ENCODE measurements at places on chromosomes 6 and 20.

- DNase-seq: no peak
Observed at GRCh38 chr20:19253316-19253715, 40.9 kb downstream of the SLC24A3 start.

- DNase-seq: no peak
Observed at GRCh38 chr20:48684501-48685041, 143.2 kb downstream of the PREX1 start.

GRCh38 chr6:21111093-21111725, 482.3 kb upstream of the SOX4 start:
- DNase-seq: no peak

- no peak for DNase-seq
Observed at GRCh38 chr20:36086767-36087166, 67.8 kb upstream of the EPB41L1 start.

GRCh38 chr6:7261032-7261841, 51.8 kb downstream of the SSR1 start:
- no peak for DNase-seq

DNA sequence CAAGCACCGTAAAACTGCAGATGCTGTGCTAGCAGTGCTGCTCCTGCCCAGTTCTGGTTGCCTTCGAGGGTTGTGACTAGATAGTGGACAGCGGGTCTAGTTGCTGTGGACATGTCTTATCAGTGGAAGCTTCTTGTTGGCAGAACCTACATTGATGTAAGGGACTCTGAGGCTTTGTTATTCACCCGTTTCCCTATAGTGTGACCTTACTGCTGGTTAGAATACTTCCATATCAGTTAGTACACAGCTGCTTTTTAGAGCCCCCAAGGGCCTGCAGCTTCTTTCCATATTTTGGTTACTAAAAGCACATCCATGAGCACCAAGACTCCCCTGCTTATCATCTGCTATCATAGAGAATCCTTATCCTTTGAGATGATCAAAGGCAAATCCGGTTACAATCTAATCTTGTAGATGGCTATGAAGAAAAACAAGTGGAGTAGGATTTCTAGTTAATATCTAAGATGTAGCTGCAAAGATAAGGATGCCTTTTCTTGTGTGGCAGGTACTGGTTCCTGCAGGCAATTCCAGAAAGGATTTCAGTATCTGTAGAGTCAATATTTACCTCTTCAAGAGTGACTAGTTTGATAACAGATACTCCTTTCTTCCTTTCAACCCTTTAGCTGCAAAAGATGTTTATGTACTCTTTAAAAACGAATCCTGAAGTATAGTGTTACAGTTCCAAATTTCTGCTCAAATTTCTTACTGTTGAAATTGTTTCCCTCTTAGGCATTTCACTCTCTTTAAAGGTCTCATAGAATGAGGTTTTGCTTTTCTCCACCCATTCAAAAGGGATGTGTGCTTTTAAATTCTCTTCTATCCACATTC, 163.6 kb downstream of the JARID2 start:
- no peak for DNase-seq

- no peak for DNase-seq
Observed at GRCh38 chr6:41713650-41714291, 21.6 kb downstream of the TFEB start.

DNA sequence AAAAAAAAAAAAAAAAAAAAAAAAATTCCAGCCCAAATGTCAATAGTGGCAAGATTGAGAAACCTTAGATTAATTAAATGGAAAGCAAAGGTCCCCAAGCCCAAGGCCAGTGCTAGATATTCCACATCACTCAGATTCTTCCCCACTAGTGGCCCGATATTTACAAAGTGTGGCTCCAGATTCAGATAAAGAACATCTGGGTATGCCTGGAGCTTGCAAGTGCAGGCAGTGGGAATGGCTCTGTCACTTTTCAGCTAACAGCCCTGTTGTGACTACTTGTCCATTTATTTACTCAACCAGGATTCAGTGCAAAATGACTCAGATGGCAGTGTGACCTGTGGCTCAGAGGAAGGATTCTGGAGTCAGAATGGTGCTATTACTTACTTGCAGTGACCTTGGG, 8.2 kb upstream of the KCNB1 start:
- no peak for DNase-seq

DNA sequence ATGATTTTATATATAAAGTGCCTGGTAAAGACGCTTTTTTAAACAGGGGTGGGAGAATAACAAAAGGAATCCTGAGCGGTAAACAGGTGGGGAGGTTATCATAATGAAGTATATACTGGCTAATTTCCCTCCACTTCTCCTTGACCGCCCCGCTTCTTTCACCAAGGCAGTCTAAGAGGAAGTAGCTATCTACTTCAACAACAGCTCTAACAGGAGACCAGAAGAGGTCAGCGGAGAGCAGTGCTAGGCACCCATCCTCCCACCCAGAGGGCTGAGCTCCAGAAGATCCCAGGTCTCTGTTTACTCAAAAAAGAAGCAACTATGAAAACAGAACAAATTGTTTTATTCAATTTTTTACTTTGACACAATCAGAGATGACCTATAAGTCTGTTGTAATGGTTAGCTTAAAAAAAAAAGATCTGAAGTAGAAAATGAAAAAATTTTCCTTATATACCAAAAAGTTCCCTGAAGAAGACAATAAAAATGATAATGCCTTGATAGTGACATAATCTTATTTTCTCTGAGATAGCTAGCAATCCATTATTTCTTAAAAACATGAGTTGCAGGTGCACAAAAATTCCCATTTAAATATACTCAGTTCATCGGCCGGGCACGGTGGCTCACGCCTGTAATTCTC, 141.1 kb downstream of the PDSS2 start:
- DNase-seq: no peak

- DNase-seq: no peak
Observed at GRCh38 chr6:52361414-52361944, 472 bp upstream of the PAQR8 start.

- no peak for DNase-seq
Observed at GRCh38 chr6:109456710-109457561, 1.4 kb upstream of the MICAL1 start.

DNA sequence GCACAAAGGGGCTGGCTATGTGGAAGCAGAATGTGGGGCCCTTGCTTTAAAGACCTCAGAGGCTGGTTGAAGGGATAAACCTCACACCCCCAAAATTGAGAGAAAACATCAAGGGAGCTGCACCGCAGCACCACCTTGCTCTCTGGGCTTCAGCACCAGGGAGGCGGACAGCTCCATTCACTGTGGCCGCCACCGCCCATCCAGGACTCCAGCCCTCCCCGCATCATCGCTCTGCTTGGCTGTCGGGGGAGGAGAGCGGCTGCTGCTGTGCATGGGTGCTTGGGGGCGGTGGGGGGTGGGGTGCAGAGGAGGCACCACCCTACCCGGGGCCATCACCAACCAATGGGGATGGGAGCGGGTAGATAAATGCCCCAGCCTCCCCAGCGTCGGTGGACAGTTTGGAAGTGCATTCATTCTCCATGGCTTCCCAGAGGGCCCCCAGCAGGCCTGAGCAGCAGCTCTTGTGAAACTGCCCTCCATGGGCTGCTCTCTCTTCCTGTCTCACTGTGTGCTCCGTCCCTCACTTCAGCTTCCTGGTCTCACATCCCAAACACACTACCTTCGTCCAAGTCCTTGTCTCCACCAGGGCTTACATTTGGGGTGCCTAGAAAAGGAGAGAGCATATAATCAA, 75.7 kb upstream of the BHLHE23 start:
- DNase-seq: no peak

DNA sequence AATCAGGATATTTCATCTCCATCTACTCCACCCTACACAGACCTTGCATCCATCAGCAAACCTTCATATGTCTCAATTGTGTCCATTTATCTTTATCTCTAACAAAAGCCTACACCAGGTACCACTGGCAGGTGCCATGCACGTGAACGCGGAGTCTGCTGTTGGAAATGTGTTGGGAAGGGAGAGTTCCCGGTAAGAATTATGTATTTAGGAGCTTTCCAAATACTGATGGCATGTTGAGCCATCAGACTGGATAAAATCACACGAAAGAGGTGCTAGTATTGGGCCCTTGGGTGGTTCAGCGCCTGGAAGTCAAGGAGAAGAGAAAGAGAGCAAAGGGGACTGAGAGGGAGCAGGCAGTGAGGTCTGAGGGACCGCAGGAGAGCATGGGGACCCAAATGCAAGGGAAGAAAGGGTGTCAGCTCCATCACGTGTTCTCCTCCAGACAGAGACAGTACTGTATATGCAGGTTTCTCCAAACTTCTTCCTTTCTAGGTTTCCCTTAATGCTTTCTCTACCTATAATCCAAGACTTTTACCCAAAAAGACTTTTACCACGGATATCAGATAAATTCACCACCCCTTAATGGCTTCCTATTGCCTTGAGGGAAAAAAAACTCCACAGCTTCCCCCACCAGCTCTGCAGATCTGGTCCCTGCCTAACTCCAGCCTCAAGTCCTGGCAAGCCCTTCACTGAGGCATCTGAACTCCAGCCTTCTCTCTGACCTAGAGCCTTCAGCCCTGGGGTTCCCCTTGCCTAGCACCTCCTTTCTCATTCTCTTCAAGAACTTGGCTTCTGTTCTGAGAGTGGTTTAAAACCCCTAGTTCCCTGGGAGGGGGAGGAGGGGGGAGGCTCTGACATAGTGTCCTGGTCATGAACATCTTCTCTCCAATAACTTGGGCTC, 4.8 kb upstream of the ZNF217 start:
- no peak for DNase-seq

- no peak for DNase-seq
Observed at GRCh38 chr6:38159596-38159995, 340.1 kb downstream of the ZFAND3 start.

- no peak for DNase-seq
Observed at GRCh38 chr6:5511954-5512353, 250.6 kb downstream of the FARS2 start.

DNA sequence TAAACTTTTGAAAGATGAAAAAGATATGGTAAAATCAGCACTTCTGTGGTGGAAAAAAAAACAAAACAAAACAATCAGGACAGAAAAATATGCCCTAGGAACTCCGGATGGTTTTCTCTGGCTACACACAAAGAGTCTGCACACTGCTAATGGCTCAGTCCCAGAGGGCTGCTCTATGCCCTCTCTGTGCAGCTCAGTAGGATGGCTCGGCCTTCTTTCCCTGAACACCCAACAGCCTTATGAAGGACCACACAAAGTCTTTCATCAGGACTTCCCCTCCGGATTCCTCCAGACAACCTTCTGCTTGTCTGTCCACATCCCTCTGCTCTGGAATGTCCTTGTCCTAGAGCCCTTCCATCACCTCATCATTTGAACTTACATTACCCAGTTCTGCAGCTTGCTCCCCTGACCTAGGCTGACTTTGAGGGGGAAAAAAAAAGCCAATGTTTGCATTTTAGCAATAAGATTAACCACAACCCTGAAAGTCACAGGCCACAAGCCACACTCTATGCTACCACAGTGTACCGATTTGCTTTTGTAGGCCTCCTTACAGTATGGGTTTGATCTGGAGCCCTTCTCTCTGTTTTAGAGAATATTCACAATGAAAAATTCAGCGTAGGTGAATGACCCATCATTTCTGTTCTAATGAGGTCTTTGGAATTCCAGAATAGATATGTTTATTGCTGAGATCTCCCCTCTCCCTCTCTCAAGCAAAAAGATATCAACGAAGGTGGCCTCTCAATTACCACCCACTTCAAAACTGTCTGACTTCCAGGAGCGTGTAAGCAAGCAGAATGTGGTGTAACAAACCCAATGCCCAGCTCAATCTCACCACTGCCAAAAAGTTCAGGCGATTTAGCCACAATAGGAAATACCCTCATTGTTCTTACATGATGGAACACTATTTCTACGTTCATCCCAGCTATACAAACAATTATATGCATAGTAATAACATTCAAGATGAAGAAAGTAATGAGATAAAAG, 164.0 kb downstream of the GMDS start:
- no peak for DNase-seq

DNA sequence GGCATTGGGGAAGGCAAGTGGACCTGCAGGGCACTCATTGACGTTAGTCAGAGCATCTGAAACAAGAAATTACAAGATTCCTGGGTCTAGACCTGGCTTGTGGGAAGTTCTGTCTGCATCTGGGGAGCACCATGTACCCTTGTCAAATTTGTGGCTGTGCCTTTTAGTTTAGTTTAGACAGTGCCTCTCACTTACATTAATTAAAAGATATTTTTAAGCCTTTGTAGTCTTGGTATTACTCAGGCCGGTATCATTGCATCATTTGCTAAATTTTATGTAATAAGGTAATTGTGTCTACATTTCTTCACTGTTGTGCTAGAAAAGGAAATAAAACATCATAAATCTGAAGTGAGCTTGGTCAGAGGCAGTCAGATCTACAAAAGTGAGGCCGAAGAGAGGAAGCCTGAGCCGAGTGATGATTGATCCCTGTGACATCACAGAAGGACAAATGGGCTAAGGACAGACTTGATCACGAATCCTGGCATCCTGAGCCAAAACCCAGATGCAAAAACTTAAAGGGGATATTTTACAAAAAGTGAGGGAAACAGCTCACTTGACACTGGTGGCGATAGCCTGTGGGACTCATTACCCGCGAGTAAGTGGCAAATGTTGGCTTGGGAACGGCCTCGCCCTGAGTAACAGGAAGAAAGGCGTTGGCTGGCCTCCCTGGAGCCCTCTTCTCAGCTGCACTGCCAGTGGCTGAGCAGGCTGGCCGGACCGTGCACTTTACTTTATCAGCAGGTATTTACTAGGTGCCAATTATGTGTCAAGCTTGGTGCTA, 106.5 kb downstream of the TCP11 start:
- no peak for DNase-seq

DNA sequence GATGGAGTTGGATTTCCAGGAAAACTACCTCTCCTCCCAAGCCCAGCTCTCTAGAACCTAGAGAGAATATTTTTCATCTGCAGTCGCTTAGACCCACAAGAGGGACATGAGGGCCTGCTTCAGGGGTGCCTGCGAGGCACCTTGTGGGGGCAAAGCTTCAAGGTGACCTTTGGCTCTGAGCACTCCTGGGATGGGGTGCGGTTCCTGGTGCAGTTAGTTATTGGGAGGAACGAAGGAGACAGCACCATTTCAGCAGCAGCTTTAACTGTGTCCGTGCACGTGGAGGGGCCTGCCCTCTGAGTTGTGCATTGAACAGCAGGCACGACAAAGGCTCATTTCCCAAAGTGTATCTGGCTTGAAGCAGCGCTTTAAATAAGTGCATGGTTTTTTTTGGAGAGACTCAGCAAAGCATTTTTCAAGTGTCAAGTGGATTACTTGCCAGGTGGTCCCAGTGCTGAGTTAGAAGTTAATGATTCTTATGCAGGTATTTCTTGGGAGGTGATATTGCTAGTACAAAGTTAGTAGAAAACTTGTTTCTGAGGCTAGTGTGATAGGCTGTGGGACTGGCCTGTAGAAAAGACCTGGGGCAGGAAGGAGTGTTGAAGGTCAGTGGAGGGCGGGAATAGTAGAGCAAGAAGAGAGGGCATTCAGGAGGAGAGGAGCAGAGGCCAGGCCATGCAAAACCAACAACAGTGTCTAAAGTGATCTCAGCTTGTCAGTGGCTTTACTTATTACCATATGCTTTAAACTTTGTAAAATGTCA, 3.8 kb downstream of the IGF2R start:
- no peak for DNase-seq

DNA sequence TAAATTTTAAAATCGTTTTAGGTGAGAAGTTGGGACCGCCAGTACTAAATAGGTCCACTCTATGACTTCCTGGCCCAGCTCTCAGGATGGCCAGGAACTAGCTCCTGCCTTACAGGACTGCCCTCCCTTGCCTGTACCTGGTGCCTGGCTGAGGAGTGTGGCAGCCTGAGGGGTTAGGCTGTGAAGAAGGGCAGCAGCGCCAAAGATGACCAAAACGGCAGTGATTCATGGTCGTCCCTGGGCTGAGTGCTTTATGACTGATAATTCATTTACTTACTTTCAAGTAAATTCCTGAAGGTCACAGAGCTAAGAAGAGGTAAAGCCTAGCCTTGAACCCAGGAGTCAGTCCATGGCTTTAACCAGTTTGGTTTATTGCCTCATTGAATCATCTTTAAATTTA, 22.1 kb downstream of the STK35 start:
- no peak for DNase-seq

GRCh38 chr20:10454151-10454750, 19.1 kb downstream of the SLX4IP start:
- no peak for DNase-seq

Data from stimulated activated CD8-positive, alpha-beta memory T cell treated with anti-CD3 and anti-CD28 coated beads, Interleukin-7, amount 100 ng/mL, for 1 hour (primary cell).